ENCODE measurements at places on chromosomes 3 and 15.

GRCh38 chr15:69983696-69984265 lies 113.9 kb downstream of the TLE3 start:
- DNase-seq: no peak

DNA sequence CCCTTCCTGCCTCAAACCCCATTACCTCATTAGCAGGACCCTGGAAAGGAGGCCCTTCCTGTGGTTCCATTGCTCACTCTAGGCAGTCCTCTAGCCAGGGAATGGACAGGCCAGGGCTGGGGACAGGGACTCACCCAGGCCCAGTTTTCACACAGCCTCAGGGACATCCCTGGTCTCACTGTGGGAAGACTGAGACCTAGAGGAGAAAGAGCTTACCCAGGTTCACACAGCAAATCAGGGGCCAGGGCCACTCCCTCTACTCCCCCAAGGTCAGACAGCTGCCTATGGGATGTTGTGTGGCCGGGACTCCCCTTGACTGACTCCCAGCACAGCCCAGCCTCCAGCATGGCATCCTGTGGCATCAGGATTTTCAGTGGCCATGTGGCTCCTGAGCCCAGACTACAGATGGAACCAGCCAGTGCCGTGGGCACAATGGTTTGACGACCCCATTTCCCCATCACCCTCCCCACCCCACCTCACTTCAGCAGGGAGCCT lies 49.3 kb downstream of the ADAMTS7 start:
- DNase-seq: no peak

DNA sequence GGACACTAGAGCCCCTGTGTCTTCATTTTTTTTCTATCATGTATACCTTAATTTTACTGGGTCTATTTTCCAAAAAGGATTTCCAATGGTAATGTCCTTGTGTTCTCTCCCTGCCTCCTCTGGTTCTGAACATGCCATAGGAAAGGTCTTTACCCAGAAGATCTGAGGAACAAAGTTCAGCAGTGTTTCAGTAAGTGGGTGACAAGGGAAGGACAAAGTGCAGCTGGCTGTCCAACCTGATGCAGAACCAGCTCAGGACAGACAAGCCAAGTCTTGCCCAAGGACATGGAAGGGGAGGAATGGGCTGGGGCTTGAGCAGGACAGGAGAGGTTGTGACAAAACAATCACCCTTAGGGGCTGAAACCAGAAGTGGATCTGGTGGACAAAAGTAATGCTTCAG lies 61.2 kb upstream of the STRIT1 start:
- DNase-seq: no peak

DNA sequence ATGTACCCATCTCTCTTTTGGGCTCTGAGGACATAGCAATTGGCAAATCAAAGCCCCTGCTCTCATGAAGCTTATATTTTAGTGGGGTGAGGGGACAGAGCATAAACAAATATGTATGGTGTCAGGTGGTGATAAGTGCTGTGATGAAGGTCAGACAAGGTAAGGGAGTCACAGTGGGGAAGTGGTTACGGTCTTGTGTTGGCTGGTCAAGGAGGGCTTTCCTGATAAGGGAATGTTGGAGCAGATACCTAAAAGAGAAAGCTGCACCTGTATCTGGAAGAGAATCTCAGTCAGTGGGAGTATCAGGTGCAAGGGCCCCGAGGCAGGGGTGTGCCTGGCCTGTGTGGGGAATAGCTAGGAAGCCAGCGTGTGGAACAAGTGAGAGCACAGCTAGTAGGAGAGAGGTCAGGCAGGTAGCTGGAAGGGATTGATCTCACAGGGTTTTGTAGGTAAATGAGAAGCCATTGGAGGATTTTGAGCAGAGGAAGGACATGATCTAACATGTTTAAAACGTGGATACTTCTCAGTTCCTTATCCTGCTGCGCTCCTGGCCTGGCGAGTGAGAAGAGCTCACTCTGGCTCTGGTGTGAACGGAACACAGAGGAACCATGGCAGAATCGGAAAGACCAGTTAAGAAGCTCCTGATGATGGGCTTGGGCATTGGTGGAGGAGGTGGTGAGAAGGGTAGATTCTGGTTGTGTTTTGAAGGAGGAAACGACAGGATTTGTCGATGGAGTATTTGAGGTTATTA lies 35.5 kb downstream of the MRAS start:
- DNase-seq: no peak

- no peak for DNase-seq
Measured at GRCh38 chr3:9008550-9009255, 45.4 kb upstream of the RAD18 start.

- DNase-seq: no peak
Measured at GRCh38 chr3:158094235-158095110, 11.7 kb downstream of the SHOX2 start.

- DNase-seq: no peak
Measured at GRCh38 chr15:44038755-44039191, 156.3 kb downstream of the FRMD5 start.

DNA sequence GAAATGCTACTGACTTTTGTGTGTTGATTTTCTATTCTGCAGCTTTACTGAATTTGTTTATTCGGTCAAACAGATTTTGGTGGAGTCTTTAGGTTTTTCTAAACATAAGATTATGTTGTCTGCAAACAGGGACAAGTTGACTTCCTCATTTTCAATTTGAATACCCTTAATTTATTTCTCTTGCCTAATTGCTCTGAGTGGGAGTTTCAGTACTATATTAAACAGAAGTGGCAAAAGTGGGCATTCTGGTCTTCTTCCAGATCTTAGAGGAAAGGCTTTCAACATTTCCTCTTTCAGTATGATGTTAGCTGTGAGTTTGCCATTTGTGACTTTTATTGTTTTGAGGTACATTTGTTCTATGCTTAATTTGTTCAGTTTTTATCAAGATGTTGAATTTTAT lies 268.5 kb downstream of the WNT5A start:
- DNase-seq: no peak

GRCh38 chr15:83011271-83012075 lies at the start of gene C15orf40:
C15orf40 (minus strand) TSS chr15:83011639; CDS start chr15:83011607, 32 bp downstream.
- DNase-seq: peak; percentile 83

DNA sequence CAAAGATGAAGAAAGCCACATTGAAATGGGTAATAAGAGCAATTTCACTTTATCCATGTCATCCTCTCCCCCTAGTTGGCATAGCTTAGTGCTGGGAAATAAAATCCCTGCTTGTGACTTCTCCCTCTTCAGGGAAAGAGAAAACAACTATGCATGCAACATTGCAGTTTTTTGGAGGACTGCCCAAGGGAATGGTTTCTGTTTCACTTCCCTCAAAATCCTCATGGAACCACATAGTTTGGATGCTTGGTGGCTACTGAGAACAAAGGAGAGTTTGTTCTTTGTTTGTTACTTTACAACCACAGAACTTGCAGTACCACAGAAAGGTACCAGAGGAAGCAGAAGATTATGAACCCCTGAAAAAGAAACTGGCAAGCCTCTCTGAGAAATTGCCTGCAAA lies 384.6 kb upstream of the RORA start:
- no peak for DNase-seq

GRCh38 chr15:80831606-80832224 lies 52.5 kb downstream of the CEMIP start:
- no peak for DNase-seq

DNA sequence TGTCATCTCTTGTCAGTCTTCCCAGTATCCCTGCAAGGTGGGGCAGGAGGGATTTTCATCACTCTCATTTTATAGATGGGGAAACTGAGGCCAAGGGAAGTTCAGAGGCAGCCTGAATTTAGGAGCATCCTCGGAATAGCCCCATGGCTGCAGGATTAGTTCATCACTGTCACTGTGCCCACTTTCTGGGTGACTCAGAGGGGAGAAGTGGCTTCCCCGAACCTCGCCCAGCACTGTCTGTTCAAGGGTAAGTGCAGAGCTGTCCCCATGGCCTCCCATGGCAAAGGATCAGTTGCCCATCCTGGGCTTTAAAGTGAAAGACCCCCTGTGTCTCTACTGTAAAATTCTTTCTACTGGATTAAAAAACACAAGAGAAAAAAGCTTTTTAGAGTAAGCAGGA lies 60.0 kb upstream of the SEC13 start:
- DNase-seq: no peak

DNA sequence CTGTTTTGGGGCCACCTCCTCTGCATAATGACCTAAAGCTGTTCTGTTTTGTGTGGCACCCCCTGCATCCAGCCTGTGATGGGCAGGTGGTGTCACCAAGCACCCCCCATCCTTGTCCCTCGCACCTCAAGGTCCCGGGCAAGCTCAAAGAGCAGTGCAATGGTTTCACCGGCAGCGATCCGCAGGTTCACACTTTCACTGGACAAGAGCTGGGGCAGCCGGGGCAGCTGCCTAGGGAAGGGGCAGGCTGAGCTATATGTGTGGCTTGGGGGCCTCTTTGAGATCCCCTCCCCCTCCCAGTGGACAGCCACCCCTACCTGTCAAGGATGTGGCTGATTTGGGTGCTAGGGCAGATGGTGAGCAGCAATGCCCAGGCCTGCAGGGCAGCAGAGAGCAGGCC lies 3.1 kb downstream of the IFRD2 start:
- no peak for DNase-seq

DNA sequence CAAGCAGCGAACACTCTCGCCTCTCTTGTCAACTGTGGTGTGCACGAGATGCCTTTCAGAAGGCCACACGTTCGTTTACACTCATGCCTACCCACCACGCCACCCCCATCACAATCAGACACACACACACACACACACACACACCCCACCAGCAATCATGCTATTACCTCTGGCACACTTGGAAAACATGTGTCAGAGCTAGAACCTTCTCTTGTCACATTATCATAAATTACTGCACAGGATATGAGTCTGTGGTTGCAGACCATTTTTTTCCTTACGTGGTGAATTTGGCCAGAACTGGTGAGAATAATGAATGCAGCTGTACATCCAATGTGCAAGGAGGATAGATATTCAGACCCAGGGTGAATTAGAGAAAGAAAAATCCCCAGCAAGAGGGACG lies 52.4 kb downstream of the TRIM69 start:
- DNase-seq: no peak

DNA sequence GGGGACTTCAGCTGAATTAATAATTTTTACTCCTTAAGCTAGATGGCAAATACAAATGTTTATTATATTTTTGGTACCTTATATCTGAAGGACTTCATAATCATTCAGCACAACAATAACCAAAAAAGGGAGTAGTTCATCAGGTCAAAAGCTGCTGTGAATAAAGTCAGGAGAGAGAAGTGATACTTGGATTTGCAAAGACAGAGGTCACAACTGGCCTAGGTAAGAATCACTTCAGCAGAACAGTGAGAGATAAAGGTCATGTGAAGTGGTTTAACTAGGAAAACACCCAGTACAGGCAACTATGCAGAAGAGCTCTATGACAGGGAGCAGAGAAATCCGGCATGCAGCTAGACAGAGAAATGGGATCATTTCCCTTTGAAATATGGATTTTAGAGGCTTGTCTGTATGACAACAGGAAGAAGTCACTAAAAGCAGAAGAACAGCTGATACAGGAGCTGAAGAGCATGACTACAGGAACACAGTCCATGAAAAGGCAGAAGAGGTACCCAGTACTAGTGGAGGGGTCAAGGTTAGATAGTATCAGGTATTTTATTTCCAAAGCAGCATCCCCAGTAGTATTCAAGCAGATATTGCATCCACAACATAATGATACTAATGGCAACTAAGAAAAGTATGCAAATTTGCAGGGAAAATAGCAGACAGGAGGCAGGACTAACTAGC lies 25.7 kb downstream of the ZMAT3 start:
- no peak for DNase-seq

- no peak for DNase-seq
Measured at GRCh38 chr3:122406198-122406597, 9.7 kb downstream of the WDR5B start.

DNA sequence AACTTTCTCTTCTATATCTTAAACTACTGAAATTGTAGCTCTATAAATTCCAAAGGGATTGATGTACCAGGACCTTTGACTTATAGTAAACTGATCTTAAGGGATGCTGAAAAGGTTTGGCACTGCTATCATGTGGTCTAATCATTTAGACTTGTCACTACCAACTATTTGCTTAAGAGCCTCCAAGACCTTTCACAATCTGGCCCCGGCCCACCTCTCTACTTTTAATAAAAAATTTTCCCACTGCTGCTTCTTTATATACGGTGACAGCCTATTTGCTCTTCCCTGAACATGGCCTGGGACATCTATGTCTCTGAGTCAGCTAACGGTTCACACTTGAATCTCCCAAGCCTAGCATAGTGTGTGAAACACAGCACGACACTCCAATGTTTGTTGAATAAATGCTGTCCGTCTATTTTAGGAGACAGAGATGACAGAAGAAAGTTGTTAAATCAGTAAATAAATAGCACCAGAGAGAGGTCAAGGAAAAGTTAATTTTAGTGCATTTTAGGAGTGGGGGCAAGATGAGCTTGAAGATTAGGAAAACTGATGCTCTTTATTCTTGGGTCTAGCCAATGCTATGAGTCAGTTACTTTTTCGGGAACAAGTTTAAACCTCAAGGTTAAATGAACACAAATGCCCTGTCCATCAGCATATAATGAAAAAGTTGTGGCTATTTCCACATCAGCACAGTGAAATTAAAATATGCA lies 212.9 kb downstream of the TIGIT start:
- DNase-seq: no peak

- no peak for DNase-seq
Measured at GRCh38 chr15:88533376-88533775, 13.1 kb downstream of the DET1 start.

Data from activated effector memory CD4-positive, alpha-beta T cell treated with Interleukin-2 at 50 U/mL for 16 hours (primary cell).